HT1080 (cell line): ENCODE measurements at places on chromosomes 4 and X.

DNA sequence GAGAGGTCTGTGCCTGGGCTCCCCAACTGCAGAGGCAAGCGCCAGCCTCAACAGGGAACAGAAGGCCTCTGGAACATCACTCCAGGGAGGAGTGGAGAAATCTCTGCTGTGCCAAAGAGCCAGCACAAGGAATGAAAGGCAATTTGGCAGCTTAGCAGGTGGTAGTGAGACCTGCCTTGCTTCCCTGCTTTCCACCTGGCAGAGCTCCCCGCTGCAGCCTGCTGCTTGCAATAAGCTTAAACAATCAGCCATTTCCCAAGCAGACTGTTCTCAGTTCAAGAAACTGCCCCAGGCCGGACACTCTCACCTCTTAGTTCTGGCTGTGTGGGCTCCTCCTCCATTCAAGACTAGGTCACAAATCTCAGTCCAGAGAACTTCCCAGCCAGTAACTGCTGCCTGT, 370.6 kb downstream of the MAGEB5 start:
- no peak for DNase-seq

DNA sequence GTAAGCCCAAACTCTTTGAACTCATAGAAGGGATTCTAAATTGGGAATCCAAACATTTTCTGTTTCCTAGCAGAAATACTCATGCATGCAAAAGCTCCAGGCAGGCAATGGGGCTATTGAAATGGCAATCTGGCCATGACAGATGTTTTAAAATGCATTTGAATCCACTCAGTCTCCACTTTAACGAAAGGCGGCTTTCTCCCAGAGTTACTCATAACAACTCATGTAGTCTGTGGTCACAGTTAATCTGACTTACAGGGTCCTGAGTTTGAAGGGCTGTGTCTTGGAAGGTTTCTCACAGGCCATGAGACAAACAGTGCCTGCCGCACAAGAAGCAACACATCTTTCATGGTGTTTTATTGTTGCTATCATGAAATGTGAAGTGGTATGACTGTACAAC, 185.7 kb downstream of the AMELX start:
- no peak for DNase-seq

DNA sequence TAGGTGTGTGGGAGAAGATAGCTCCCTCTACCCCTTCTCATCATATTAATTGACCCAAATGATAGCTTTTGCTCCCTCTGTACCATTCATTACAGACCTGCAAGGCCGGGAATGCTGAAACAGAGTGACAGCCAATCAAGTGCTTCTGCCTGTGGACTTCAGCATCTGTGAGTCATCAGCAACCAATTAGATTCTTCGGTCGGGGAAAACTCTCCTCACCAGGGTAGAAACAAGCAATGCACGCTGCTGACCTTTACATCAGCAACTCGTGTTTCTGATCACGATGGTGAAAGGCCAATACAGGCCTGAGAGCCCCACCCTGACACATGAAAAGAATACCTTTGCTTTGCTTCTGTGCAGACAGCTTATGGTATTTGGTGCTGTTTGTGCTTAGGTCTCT, 347.2 kb upstream of the DDX53 start:
- no peak for DNase-seq

DNA sequence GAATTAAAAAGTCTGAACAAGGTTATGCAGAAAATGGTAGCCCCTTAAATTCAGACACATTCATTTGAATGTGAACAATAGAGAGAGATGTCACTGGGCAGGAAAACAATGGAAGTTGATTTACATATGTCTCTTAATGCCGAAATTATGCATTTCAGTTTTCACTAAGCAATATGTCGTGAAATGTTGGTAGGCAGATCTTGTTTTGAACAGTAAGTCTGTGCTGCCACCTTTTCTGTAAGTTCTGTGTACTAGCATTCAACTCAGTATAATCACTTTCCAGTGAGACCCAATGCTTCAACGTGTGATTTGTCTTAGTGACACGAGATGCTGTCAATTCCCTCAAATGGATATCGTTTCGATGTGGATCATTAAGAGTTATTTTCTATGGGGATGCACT, 222.7 kb upstream of the VCX3A start:
- no peak for DNase-seq

DNA sequence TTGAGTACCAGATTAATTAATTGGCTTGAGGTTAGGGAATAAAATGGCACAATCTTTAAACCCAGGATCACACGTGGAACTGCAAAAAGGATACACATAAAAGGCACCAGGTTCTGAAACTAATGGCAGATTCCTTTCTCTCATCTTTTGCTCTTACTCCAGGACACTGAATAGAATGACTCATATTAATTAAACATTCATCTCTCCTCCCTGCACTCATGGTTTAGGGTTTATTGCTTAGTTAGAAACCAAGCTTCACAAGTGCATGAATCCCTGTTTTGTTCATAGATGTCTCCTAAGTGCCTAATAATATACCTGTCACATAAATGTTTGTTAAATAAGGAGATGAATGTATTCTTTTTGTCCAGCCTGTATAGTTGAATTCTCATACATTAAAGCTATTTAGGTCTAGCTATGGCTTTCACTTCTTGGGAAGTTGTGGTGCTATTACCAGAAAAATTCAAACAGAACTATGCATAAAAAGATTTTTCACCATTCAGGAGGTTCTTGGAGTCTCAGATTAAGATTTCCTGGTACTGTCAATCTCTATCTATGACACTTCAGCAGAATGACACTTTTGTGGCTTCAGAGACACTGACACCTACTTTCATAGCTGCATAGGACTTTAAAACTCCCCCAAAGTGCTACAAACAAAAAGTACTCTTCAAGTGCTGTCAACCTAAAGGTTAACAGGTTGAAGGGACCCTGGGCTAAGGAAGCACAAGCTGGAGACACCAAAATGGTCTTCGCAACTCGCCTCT, 7.4 kb downstream of the CORIN start:
- peak; percentile 16 for DNase-seq

GRCh38 chr4:109359040-109359646, 56.7 kb upstream of the COL25A1 start:
- DNase-seq = peak; percentile 46

DNA sequence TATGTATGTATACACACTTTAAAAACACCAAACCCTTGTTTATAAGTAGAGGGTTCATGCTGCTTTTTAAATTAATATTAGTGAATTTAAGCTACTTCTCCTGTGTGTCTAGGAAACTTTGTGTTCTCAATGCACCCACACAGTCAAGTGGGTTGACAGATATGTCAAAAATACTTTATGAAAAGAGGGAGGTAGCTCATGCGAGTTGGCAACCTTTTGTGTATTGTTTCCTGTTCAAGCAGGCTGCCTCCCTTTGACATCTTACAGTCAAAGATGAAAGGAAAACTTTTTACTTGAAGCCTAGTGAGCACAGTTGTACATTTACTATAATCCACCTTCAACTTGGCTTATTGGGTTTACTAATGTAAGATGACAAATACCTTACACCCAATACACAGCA, 218.4 kb downstream of the KLHL13 start:
- no peak for DNase-seq

- DNase-seq = no peak
These were observed 129.2 kb downstream of the NR3C2 start for GRCh38 chr4:148312956-148313490.

DNA sequence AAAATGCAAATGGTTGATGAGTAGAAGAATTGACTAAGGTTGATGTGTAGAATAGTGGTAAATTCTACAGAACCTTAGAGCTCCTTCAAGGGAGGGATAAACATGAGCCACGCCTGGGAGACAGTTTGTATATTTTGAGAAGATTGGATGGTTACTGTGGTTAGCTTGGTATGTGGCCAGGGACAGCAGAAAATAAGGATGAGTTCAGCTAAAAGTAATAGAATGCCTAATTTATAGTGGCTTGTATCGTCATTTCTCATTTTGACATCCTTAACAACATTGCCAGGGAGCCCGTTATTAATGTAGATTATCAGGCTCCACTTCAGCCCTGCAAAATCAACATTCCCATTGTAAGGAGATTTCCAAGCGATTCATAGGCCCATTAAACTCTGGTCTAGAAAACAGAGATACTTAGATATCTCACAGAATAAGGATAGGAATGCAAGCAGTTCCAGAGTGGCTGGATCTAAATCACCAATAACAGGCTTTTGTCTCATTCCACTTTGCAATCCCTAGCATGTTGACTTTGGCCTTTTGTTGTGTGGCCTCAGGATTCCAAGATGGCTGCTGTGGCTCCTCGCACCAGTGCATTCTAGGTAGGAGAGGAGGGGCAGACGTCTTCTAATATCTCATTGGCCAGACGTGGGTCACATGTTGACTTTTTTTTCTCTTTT, 6.4 kb upstream of the PTTG2 start:
- DNase-seq = peak; percentile 51

DNA sequence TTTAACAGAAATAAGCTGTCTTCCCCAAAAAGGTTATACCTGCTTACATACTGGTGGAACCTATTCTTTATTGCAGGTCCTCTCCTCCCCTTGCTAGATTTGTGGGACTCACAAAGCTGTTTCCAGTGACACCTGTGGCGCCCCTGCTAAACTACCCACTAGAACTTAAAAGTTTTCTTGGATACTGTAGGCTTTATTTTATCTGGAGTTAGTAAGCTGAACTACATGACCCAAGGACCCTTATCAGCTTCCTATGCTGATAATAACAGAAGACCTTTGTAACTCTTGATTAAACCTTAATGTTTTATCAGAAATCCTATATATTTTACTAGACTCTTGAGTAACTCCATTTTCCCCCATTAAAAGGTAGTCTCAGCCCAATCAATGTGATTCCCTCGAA, 32.3 kb downstream of the CLDN2 start:
- no peak for DNase-seq

- no peak for DNase-seq
These were observed 8.1 kb downstream of the GAB1 start for GRCh38 chr4:143344774-143345173.

- DNase-seq = no peak
These were observed 52.4 kb upstream of the HPSE start for GRCh38 chr4:83387012-83387411.

- DNase-seq = no peak
These were observed 4.8 kb downstream of the PDGFC start for GRCh38 chr4:156966836-156967235.

GRCh38 chr4:164177153-164177552, 576.8 kb upstream of the SMIM31 start:
- no peak for DNase-seq

- DNase-seq = no peak
These were observed 109.6 kb upstream of the STIM2 start for GRCh38 chr4:26751004-26751403.

- no peak for DNase-seq
These were observed 122.3 kb upstream of the UGT8 start for GRCh38 chr4:114476310-114476709.

DNA sequence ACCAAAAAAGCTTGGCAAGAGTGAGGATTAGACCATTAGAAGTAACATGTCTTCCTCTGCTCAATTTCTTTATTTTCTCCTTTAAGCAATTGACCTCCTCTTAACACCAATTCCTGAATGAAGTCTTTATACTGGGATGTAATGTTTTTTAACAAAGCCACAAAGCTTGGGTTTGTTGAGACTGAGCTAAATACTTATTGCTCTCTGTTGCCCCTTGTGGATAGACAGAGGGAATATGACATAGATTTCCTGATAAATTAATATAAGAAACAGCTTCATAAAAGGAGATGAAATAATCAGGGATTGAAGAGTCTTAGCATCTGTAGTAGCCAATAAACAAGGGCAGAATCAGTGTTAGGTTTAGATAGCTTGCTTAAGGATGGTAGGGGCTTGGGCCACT, 57.6 kb downstream of the CCDC160 start:
- no peak for DNase-seq

DNA sequence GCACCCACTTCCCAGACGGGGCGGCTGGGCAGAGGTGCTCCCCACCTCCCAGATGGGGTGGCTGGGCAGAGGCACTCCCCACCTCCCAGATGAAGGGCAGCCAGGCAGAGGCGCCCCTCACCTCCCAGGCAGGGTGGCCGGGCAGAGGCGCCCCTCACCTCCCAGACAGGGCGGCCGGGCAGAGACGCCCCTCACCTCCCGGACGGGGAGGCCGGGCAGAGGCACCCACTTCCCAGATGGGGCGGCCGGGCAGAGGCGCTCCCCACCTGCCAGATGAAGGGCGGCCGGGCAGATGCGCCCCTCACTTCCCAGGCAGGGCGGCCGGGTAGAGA, 61.2 kb downstream of the UPRT start:
- DNase-seq = no peak

- DNase-seq = no peak
These were observed 117.3 kb upstream of the CBR4 start for GRCh38 chr4:169127314-169127713.

GRCh38 chr4:159460371-159460770, 357.5 kb downstream of the RAPGEF2 start:
- no peak for DNase-seq

DNA sequence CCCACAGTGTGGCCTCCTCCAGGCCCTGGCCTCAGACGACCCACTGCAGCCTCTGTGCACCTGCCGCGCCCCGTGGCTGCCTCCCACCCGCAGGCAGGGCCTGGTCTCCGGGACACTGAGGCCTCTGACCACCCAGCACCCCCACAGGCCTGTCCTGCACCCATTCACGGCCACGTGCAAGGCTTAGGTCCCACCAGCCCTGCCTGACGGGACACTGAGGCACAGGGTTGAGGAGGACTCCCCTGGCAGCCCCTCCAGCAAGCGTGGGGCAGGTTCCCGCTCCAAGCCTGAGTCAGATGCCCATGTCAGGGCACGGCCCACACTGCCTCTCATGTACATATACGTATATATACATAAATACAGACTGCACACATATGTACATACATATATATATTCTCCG, 23.5 kb downstream of the NELFA start:
- no peak for DNase-seq

- peak; percentile 65 for DNase-seq
These were observed 20.4 kb downstream of the PAPSS1 start for GRCh38 chr4:107699466-107700206.

DNA sequence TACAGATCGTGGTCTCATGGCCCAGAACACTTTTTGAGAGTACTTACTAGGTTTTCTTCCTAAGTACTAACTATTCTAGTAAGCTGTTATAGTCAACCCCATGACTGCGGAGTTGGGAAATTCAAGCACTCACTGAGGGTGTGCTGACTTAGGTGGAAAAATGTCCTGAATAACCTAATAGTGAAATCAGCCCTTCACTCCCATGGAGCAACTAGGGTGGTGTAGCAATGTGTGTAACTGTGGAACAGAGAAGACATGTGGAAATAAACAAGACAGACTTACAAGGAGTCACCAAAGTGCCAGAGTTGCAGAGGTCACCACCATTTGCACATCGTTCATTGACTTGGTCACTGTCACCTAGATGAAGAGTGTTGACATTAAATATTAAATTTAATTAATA, 12.1 kb upstream of the VSIG4 start:
- no peak for DNase-seq

DNA sequence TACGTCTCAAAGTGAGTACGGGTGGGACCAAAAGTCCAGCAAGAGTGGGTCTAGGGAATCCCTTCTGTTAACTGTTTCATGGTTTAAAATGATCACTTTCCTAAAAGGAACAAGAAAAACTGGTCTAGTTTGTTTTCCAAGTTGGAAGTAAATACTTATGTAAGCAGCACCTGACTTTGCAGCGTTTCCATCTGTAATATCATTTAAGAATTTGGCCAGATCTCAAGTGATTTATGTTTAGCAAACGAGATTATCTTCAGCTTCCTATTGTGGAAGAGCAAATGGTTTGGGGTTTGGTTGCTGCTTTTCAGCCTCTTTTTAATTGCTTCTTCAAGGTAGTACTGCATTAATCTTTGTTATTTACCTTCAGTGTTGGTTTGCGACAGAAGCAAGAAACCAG, 50.4 kb downstream of the FHIP1A start:
- DNase-seq = no peak
